ENCODE measurements at places on chromosomes 5 and 9.

- no peak for DNase-seq
Measured at GRCh38 chr5:67795781-67796477, 419.6 kb upstream of the PIK3R1 start.

DNA sequence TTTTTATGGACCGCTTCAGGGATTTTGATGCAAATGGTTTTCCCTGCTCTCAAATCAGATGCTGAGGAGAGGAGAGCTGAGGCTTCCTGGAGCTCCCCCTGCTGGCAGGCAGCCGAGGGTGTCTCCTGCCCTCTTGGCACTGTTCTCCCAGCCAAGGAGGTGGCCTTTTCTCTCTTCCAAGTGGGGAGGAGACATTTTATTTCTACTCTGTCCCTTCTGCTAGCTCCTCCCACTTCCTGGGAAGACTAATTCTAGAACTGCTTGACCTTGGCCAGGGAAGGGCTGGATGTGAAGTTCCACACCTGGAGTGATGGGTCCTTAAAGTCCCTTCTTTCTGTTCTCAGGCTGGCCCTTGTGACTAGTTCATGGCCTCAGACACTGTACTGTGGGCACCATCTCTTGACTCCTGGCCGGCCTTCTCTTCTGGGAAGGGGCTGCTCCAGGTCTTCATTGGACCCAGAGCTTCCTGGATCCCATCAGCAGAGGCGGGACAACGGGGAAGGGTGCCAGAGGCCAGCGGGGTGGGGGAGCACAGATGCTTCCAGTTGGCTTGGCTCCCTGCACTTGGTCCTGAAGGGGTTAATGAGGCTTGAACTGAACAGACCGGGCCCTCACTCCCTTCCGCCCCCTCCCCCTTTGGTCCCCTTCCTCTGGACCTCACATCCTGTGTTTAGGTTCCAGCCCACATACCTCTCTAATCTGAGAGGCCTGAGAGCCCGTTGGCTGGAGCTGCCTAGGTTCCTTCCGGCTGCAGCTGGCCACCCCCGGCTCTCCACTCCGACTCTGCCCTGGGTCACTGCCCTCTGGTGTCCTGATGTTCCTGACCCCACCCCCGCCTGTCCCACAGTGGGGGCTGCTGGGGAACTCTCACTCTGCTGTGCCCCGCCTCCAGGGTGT lies 32.1 kb downstream of the PTPA start:
- DNase-seq, result peak; percentile 88

GRCh38 chr5:107436201-107436600 lies 234.5 kb downstream of the EFNA5 start:
- DNase-seq, result no peak

GRCh38 chr5:172574871-172575223 lies 66.2 kb upstream of the NEURL1B start:
- DNase-seq, result no peak

DNA sequence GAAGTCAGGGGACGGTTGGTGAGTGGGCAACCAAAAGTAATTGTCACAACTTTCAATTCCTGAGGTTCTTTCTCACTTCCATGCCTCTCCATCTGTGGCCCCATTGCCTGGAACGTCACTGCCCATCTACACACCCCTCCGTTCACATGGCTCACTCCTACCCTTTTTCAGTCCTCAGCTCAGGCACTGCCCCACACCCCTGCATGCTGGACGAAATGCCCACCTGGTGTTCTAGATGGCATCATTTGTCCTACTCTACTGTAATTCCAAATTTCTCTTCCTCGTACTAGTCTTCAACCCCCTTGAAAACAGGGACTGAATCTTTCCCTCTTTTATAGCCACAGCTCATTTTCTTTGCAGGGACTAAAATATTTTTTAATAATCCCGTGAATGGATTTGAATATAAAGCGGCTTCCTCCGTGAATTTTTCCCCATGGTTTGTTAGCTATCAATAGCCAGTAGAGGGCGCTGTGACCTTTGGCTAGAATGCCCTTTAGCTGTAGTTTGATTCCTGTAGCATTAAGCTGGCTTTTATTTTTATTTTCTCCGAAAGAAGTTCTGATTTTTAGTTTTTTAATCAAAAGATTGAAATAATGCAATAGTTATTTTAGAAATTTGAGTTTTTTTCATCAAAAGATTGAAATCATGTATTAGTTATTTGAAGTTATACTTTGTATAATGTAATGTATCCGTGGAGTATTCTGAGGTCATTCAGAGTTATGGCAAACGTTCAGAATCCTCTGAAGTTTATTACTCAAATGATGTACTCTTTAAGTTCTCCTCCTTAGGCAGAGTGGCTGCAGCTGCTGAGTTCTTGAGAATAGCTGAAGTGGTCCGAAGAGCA lies 232.1 kb downstream of the SH3GL2 start:
- DNase-seq, result peak; percentile 80

GRCh38 chr5:110903966-110904365 lies 165.2 kb downstream of the SLC25A46 start:
- no peak for DNase-seq

- no peak for DNase-seq
Measured at GRCh38 chr9:88745276-88746001, 210.5 kb downstream of the NXNL2 start.

- no peak for DNase-seq
Measured at GRCh38 chr5:173018358-173018757, 34.8 kb downstream of the ATP6V0E1 start.

- peak; percentile 81 for DNase-seq
Measured at GRCh38 chr5:206406-206805, 11.5 kb downstream of the CCDC127 start.

- peak; percentile 45 for DNase-seq
Measured at GRCh38 chr5:39624268-39624886, 199.6 kb upstream of the DAB2 start.

GRCh38 chr5:122327110-122327509 lies 15.1 kb downstream of the SNCAIP start:
- no peak for DNase-seq

- DNase-seq, result no peak
Measured at GRCh38 chr5:53555160-53555559, 5.3 kb upstream of the NDUFS4 start.

- DNase-seq, result no peak
Measured at GRCh38 chr5:170584003-170584402, 80.2 kb downstream of the KCNIP1 start.

DNA sequence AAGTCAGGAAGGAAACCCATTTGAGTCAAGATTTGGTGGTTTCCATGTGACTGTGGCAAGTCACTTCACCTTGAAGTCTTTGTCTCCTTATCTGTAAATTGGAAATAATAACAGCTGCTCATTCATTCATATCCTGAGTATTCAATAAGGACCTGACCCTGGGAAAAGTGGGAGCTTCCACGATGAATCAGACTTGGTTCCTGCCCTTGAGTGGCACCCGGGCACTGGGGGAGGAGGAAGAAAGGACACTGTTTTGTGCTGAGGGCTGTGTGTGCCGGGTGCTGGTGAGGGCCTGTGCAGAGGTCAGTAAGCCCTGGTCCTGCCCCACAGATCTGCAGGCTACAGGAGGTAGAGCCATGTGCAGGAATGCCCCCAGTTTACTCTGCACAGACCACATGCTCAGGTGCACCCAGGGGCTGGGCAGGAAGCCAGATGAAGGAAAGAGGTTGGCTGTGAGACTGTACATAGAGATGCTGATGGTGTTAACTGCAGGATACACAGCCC lies 6.8 kb downstream of the NDST1 start:
- peak; percentile 58 for DNase-seq

DNA sequence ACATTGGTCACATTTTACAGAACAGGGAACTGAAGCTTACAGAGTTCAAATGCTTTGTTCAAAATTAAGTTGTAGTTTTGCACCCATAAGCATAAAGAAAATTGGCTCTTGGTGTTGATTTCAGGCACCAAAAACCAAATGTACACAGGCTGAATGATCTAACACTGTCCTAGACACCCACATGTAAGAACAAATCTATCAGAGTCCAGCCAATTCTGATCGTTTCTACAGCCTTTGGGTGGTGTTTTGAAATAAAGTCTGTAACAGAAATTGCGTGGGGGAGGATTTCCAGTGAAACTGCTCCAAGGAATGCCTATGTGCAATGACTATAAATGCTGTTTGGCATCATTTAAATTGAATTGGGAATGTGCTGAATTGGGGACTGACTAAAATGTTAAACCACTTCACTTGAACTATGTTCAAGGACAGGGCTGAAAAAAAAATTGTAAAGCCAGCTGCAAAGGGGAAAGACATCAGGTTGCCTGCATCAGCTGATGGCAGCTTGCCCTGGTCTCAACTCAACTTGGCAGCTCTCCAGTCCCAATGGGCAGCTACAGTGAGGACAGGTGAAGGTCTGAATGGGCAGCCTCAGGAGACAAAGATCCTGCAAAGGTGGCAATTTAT lies 92.2 kb upstream of the TRPC7 start:
- peak; percentile 8 for DNase-seq

GRCh38 chr5:107400328-107400727 lies 270.4 kb downstream of the EFNA5 start:
- no peak for DNase-seq

DNA sequence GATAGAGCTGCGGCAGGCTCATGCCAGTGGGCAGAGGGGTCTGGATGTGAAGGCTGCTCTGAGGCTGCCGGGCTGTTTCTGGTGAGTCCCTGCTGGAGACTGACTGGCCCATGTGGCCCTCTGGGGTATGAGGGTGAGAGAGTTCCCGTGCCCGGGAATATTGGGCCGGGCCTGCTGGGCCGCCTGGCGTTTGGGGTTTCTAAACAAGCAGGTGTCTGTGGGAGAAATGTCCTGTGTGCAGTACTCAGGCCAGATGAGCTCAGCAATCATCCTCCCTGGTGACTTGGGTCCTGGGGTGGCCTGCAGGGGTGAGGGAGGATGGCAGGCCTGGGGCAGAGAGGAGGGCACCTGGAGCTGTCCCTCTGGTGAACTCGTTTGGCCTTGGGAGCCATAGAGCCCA lies 74.9 kb downstream of the MACROH2A1 start:
- DNase-seq, result peak; percentile 51

DNA sequence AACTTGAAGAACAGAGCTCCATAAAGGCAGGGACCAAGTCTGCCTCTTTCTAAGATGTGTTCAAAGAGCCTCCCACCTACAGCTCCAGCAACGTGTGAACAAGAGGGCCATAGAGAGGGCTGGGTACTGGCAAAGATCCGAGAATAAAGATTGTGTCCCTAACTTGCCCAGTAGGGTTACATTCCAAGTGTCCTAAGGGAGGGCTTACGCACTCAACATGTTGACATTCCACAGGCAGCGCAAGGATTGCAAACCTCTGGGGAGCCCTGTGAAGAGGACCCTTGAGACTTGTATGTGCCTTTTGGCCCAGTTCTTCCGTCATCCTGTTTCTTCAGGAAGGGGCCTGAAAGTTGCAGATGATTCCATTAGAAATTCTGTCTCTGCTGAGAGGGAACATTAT lies 48.2 kb upstream of the ENTREP1 start:
- DNase-seq, result no peak

DNA sequence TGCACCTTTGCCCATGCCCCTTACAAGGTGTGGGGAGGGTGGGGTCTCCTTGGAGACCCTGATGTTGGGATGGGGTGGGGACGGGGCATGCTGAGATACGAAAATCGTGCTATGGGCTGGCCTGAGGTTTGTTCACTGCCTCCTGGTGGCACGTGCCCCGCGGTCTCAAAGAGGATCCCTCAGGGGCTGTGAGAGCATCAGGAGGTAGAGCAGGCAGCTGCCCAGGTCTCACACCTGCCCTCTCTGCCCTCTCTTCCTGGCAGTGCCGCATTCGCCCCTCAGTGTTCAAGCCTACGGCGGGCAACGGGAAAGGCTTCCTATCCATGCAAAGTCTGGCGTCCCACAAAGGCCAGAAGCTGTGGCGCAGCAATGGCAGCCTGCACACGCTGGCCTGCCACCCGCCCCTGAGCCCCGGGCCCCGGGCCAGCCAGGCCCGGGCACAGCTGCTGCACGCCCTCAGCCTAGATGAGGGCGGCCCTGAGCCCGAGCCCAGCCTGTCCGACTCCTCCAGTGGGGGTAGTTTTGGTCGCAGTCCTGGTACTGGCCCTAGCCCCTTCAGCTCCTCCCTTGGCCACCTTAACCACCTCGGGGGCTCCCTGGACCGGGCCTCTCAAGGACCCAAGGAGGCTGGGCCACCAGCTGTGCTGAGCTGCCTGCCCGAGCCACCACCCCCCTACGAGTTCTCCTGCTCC lies 6.7 kb downstream of the N4BP3 start:
- DNase-seq, result peak; percentile 77

DNA sequence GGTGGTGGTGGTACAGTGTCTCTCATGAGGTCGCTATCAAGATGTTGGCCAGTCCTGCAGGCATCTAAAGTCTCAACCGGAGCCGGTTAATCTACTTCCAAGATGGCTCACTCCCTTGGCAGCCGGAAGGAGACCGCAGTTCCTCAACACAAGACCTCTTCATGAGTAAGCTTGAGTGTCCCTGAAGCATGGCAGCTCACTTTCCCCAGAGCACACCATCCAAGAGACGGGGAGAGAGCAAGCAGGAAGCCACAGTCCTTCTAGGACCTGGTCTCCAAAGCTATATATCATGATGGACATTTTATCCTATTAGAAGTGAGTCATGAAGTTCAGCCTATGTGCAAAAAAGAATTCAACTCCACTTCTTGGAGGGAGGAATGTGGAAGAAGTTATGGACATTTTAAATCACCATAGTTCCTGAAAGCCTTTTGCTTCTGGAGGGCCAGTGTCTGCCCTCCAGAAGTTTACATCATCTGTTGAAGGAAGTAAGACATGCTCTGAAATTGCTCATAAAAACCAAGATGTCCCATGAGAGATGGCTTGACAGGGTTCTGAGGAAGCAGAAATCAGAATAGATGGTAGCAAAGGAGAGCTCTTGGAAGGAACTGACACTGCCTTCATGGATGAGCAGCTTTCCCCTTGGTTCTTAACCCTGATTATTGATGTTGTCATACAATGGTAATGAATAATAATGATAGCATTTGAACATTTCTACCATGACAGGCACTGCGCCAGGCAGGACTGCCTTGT lies 21.3 kb downstream of the GALNT10 start:
- no peak for DNase-seq

DNA sequence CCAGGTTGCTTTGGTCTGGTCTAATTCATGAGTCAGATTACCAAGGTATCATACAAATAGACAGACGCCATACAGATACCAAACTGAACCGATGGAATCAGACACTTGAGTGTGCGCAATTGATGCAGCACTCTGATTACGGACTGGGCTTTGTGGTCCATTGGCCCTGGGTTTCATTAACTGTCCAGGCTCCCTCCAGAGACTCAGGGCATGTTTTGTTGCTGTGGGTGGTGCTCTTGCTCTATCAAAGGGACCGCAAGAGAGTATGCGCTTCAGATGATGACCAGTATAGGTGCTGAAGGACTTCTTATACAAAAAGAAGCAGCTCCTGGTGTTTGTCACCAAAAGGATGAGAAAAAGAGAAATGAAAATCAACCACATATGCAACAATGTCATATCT lies 36.9 kb upstream of the ANKRD55 start:
- DNase-seq, result peak; percentile 6

Measured in myocyte (in vitro differentiated cells).